Osteocyte (in vitro differentiated cells): ENCODE measurements at places on chromosomes 2 and 18. TPM values are rescaled to one million over a fixed set of nuclear protein-coding genes. Genes with fewer than 3 reads are reported as not detected.

DNA sequence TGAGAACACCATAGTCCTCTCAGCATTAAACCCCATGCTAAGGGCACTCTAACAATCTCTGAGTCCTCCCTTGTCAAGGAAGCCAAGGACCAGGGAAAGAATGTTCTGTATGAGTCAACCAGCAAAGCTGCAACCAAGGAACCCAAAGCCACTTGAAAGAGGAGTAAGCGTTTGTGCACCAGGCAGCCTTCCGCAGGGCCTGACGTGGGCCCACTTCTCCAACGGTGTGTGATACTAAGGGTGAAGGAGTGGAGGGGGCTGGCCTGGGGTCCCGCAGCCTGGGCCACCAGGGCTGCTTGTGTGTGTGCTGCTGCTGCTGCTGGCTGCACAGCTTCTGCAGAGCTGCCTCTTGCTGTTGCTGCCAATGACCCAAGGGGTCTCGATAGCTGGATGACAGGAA is 30.1 kb upstream of the GALNT14 start:
- no peak overlapping the region for H3K27ac ChIP-seq
- H3K27me3 ChIP-seq, result peaks cover 30% of the 10 kb centered on the region
- DNase-seq, result peak; percentile 73

The GBX2 gene
- total RNA-seq, result 56.5 and 60.7 TPM in 2 replicates

DNA sequence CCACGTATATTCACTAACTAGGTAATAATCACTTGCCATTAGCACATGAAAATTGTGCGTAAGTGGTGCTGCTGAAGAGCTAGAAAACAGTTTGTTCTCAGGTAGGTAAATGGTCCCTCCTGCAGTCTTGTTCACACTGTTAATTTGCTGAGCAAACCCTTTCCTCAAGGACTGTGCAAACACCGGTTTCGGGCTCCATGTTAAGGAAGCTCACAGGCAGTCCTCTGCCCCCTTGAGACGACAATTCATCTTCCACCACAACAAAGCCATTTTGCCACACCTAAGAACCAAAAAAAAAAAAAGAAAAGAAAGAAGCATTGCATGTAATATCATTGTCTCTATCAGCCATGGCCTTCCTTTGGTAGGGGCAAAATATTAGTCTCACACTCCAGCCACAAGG is 193.9 kb downstream of the BCL11A start:
- H3K4me1 ChIP-seq, result no peaks in the 10 kb centered on the region
- H3K36me3 ChIP-seq, result no peaks in the 10 kb centered on the region
- no peak overlapping the region for H3K4me3 ChIP-seq
- H3K27me3 ChIP-seq, result no peaks in the 10 kb centered on the region
- H3K27ac ChIP-seq, result no peak overlapping the region

DNA sequence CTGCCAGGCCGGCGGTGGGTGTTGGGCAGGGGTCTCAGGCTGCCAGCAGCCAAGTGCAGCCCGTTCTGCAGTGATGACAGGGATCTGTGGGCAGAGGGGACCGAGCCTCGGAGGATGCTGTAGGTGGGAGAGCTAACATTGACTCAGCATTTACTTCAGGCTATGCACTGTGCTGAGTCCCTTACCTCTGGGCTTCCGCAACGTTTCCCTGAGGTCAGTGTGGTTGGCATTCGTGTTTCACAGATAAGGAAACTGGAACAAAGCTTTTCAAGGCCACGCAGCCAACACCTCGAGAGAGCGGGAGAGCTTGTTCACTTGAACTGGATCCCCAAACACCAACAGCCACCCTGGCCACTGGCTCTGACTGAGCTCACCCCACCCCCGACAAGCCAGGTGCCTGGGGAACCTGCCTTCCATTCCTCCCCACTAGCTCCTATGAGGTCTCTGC is 839 bp upstream of the GPR148 start:
- no peak overlapping the region for H3K4me3 ChIP-seq
- no peak overlapping the region for H3K27ac ChIP-seq
- H3K36me3 ChIP-seq, result no peaks in the 10 kb centered on the region

- DNase-seq, result no peak
- no peaks in the 10 kb centered on the region for H3K36me3 ChIP-seq
- H3K27me3 ChIP-seq, result peaks cover 6% of the 10 kb centered on the region
- H3K4me3 ChIP-seq, result no peak overlapping the region
Measured at GRCh38 chr2:8412082-8412481, 269.8 kb upstream of the ID2 start.

The ALPG gene
- not detected in 2 replicates for total RNA-seq

DNA sequence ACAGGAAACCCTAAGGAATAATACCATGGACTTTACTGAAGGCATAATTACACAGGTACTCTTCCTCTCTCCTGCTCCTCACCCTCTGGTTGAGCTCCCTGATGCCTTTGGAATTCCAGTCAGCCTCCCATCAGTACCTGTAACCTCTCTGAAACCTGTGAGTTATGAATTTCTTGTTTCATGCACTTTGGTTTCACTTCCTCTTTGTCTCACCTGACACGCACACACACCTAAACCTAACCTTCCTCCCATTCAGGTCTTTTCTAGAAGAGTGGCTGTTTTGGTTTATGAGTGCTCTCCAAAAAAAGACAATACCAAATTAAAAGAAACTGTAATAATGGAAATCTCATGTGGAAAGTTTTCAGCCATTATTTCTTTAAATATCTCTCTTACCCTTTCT is 451.3 kb upstream of the VWC2L start:
- H3K27me3 ChIP-seq, result peaks cover 3% of the 10 kb centered on the region
- no peak overlapping the region for H3K27ac ChIP-seq
- no peak for DNase-seq
- no peaks in the 10 kb centered on the region for H3K4me1 ChIP-seq
- H3K36me3 ChIP-seq, result no peaks in the 10 kb centered on the region

DNA sequence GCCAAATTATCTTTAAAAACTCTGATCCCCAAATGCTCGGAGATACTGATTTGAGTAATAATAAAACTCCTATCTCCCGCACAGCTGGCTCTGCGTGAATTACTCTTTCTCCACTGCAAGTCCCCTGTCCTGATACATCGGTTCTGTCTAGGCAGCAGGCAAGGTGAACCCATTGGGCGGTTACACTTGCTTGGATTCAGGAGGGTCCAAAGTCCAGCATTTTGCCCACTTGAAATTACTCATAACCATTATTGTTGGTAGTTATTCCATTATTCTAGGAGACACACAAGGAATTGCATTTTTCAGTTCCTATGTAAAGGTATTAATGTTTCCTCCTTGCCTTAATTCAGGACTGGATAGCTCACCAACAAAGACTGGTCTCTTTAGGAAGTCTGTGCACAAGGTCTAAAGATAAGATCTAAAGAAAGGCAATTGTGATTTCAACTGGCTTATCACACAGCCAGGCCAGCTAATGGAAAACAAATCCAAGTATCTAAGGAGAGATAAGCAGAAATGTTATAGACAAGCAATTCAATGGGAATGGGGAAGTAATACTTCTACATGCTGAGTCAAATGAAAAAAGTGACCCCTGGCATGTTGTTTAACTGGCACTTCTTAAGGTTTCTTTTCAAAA is 23.2 kb upstream of the NPC1 start:
- H3K4me3 ChIP-seq, result no peak overlapping the region
- H3K4me1 ChIP-seq, result no peaks in the 10 kb centered on the region
- DNase-seq, result no peak
- peaks cover 20% of the 10 kb centered on the region for H3K27me3 ChIP-seq

DNA sequence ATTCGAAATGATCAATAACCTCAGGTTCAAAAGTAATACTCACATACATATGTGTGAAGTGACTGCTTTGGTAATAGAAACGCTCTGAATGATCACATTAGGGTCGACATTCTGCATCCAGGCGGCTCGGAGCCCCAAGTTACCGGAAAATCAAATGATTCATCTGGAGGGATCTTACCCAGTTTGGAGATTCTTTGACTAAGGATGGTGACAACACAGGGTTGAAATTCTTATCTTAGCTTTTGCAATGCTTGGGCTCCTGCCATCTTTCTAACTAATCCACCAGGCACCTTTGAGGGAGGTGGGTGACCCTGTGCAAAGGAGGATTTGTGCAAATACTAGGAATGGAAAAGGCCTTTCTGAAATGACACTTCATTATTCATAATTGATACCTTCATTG is 10.8 kb downstream of the GBX2 start:
- DNase-seq, result no peak
- no peak overlapping the region for H3K27ac ChIP-seq
- H3K27me3 ChIP-seq, result no peaks in the 10 kb centered on the region
- peaks cover 2% of the 10 kb centered on the region for H3K36me3 ChIP-seq
- H3K4me1 ChIP-seq, result peaks cover 12% of the 10 kb centered on the region

The ACADL gene
- total RNA-seq, result not detected in 2 replicates

DNA sequence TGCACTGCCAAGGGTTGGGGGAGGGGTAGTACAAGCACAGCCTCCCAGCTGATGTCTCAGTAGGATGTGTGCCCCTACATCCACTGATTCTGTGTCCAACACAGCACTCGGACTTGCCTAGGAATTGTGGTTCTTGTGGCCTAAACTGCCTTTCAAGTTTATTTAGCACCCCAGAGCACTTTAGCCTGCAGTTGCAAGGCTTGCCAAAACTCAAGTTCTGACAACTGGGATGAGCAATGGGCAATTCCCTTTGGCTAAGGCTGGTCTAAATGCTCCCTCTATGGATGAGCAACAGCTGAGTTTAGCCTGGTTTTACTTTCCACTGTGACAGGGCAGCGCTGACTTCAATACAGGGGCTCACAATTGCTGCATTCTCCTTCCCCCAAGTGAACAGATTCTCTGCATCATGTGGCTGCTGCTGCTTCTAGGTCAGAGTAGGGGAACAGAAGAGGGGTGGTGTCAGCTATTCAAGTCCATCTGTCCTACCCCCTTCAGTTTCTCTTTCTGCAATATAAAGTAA is 471.5 kb downstream of the PIK3C3 start:
- H3K4me1 ChIP-seq, result no peaks in the 10 kb centered on the region
- H3K36me3 ChIP-seq, result no peaks in the 10 kb centered on the region
- peaks cover 6% of the 10 kb centered on the region for H3K27me3 ChIP-seq
- H3K4me3 ChIP-seq, result no peak overlapping the region
- H3K27ac ChIP-seq, result no peak overlapping the region

The CPS1 gene
- 17.9 and 22.3 TPM in 2 replicates for total RNA-seq

GRCh38 chr2:61951881-61952280 is 46.4 kb downstream of the COMMD1 start:
- DNase-seq, result no peak
- peaks cover 6% of the 10 kb centered on the region for H3K36me3 ChIP-seq
- H3K4me1 ChIP-seq, result peaks cover 24% of the 10 kb centered on the region
- H3K4me3 ChIP-seq, result no peak overlapping the region
- no peaks in the 10 kb centered on the region for H3K27me3 ChIP-seq
- no peak overlapping the region for H3K27ac ChIP-seq

GRCh38 chr18:77099485-77100370 is 32.9 kb downstream of the MBP start:
- H3K27me3 ChIP-seq, result no peaks in the 10 kb centered on the region
- H3K4me3 ChIP-seq, result no peak overlapping the region
- peak overlapping the region; percentile 99 for H3K27ac ChIP-seq
- peaks cover 91% of the 10 kb centered on the region for H3K4me1 ChIP-seq
- DNase-seq, result no peak
- H3K36me3 ChIP-seq, result no peaks in the 10 kb centered on the region

The SERPINB3 gene
- not detected in 2 replicates for total RNA-seq
